ENCODE measurements at places on chromosomes 7 and 10.

- DNase-seq, result no peak
These were observed 793.8 kb downstream of the SORCS1 start for GRCh38 chr10:106370751-106371150.

GRCh38 chr7:142698429-142698828 lies 50.8 kb upstream of the PRSS1 start:
- DNase-seq, result no peak

- DNase-seq, result no peak
These were observed 182.9 kb downstream of the XPNPEP1 start for GRCh38 chr10:109740436-109740835.

DNA sequence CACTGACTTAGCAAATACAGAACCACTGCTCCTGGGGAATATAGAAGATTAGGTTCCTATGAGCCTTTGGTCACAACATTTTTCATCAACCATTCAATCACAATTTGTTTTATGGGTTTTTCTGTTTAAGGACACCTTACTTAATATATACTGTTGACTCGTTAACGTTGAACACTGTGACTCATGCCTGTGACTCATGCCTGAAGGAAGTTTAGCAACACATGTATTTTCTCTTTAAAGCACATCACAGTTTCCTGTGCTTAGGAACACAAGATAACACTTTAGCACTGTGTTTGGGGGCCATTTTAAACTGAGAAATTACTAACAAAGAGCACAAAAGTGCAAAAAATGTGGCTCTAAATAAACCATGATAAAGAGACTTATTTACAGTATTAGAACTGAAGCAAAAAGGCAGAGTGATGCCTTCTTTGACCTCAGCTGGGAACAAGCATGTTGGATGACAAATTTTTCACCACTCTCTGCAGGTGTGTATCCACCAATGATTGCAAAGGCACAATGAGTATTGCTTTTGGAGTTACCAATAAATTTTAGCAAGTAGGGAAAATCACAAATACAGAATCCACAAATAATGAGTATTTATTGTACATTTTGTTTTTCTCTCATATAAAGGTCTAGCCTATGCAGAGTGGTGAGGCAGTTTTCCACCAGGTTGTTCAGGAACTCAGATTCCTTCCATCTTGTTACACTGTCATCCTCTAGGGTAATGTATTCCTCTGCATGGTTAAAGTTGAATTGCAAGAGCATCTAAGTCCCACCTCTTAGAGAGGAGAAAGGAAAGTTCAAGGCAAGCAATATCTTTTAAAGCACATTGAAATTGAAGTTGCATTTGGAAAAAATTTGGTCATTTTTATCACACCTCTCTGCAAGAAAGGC lies 7.3 kb downstream of the FGFBP3 start:
- no peak for DNase-seq

- no peak for DNase-seq
These were observed 25.4 kb upstream of the GATAD1 start for GRCh38 chr7:92421676-92422435.

Data from Right ventricle myocardium inferior (tissue), 1 donor.